Bronchus fibroblast of lung (primary cell): ENCODE measurements at places on chromosomes 3 and 15. TPM values are rescaled to one million over a fixed set of nuclear protein-coding genes. Genes with fewer than 3 reads are reported as not detected.

Gene ENTPD3
- total RNA-seq = under 0.01 TPM in 2 replicates

Gene LEO1
- 12.5 and 17.5 TPM in 2 replicates for total RNA-seq

Gene CX3CR1
- total RNA-seq = 0.15 TPM in 1 of 2 replicates, not detected in the other

Gene TMEM207
- total RNA-seq = not detected in 2 replicates

Gene CEP152
- total RNA-seq = 4.8 and 5.4 TPM in 2 replicates

Gene DUOXA2
- total RNA-seq = not detected in 2 replicates

Gene B3GALNT1
- 23.2 and 27.1 TPM in 2 replicates for total RNA-seq

Gene SCN5A
- total RNA-seq = 0.30 and 0.34 TPM in 2 replicates

Gene GPR62
- total RNA-seq = 0.15 and 0.34 TPM in 2 replicates

Gene GPR27
- not detected in 2 replicates for total RNA-seq

Gene CTXN2
- not detected in 2 replicates for total RNA-seq

Gene SCAMP5
- under 0.01 and 0.45 TPM in 2 replicates for total RNA-seq

Gene ARMC8
- total RNA-seq = 36.7 and 39.4 TPM in 2 replicates

Gene KBTBD13
- not detected in 2 replicates for total RNA-seq
